ENCODE measurements at places on chromosomes 12 and 14.

- no peak for DNase-seq
These were observed 183.4 kb downstream of the KIF26A start for GRCh38 chr14:104321802-104322130.

- no peak for DNase-seq
These were observed 265.7 kb upstream of the MGAT4C start for GRCh38 chr12:86521870-86522269.

- no peak for DNase-seq
These were observed 54.7 kb downstream of the PRIMA1 start for GRCh38 chr14:93733631-93734030.

- DNase-seq: peak; percentile 52
These were observed 5.4 kb downstream of the CDKN1B start for GRCh38 chr12:12722435-12723148.

DNA sequence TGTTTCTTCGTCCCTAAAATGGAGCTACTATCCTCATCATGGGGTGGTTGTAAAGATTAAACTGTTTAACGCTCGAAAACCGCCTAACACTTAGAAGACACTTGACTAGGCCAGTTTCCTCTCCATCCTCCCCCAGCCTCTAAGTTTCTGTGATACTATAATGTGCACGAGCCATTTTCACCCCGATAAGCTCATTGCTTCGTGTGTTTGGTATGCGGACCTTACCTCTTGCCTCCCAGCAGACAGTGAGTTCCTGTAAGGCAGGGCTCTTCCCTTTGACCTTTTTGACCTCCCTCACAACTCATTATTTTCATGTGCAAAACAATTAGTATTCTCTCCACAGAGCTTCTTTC lies 499 bp upstream of the GXYLT1 start:
- DNase-seq: peak; percentile 33

- DNase-seq: no peak
These were observed 661.0 kb downstream of the RPS29 start for GRCh38 chr14:48925184-48925583.

DNA sequence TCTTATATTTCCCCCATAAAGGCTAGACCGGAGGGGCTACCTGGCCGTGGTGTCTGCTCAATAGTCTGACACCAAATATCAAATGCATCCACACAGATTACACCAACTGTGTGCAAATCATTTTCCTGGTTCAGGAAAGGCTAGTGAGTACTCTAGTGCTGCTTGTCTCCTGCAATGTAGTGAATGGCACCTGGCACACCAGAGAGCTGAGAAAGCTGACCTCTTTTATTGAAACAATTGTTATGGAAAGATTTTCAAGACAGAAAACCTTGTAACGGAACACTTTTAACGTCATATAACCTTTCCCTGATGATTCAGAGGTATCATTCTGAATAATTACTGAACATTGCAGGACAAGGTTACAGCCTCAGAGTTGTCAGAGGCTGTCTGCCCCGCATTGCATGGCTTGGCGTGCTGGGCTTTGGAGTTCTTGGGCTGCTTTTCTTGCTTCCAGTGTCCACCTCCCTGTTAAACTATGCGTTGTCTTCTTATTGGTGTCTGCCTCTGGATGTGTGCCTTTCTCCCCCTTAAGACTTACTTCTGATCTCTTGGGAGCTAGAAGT lies 40.7 kb upstream of the HDAC7 start:
- DNase-seq: no peak

All from GM12865 (cell line).